ENCODE measurements at places on chromosomes 5 and 9.

- no peak for DNase-seq
Measured at GRCh38 chr5:164012371-164012770, 507.0 kb downstream of the MAT2B start.

DNA sequence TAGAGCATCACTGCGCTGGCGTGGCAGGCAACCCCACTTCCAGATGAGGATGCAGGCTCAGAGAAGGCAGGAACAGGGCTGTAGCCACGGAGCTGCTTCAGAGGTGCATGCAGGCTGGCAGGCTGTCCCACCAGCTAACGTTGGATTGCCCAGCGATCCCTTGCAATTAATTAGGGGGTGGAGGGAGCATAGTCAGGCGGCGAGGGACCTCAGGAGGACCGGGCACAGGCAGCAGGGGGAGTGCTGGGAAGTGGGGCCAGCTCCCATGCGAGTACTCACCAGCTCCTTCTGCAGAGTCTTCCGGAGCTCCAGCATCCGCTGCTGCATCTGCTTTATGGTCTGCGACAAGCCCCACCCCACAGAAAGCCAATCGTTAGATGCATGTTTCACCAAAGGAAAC, 20.3 kb downstream of the ARPC5L start:
- no peak for DNase-seq

- DNase-seq = no peak
Measured at GRCh38 chr9:75855509-75855908, 35.0 kb upstream of the PCSK5 start.

- no peak for DNase-seq
Measured at GRCh38 chr9:19946441-19947109, 157.7 kb upstream of the SLC24A2 start.

- no peak for DNase-seq
Measured at GRCh38 chr9:136592666-136593065, 46.8 kb upstream of the NOTCH1 start.

GRCh38 chr9:132983491-132984201, 5.2 kb downstream of the GFI1B start:
- DNase-seq = no peak

- DNase-seq = no peak
Measured at GRCh38 chr5:2239201-2239910, 356.6 kb upstream of the IRX4 start.

DNA sequence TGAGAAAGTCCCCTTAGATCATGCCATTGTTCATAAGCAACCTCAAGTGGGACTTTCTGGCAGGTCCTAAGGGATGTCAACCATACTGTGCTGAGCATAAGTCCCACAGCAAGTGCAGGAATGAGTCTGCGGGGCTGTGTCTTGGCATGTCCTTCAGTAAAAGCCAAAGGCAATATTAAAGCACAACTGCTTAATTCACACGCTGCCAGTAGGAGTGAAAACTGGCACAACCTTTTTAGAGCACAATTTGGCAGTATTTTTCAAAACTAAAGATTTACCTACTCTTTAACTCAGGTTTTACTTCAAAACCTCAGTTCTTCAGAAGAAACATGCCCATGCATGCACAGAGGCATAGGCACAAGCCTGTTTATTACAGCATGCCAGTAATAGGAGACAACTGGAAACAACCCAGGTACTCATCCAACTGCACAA, 24.4 kb upstream of the SMAD5 start:
- DNase-seq = no peak

- no peak for DNase-seq
Measured at GRCh38 chr9:33942471-33943083, 106.1 kb downstream of the UBAP2 start.

- no peak for DNase-seq
Measured at GRCh38 chr5:157606046-157606445, 30.5 kb upstream of the ADAM19 start.

GRCh38 chr5:74951865-74952264, 85.7 kb upstream of the FAM169A start:
- no peak for DNase-seq

- no peak for DNase-seq
Measured at GRCh38 chr5:154370813-154371212, 75.0 kb upstream of the SAP30L start.

- DNase-seq = no peak
Measured at GRCh38 chr5:178278358-178279023, 45.9 kb upstream of the PHYKPL start.

GRCh38 chr5:158499075-158499891, 600.4 kb downstream of the EBF1 start:
- no peak for DNase-seq

- DNase-seq = no peak
Measured at GRCh38 chr9:83699615-83700014, 8.1 kb downstream of the UBQLN1 start.

GRCh38 chr5:176730815-176731475, 79.4 kb upstream of the UNC5A start:
- no peak for DNase-seq

GRCh38 chr5:111551569-111552275, 39.4 kb upstream of the STARD4 start:
- no peak for DNase-seq

- DNase-seq = no peak
Measured at GRCh38 chr5:68086857-68087256, 128.7 kb upstream of the PIK3R1 start.

GRCh38 chr5:111364992-111365391, 140.8 kb downstream of the CAMK4 start:
- no peak for DNase-seq

- DNase-seq = no peak
Measured at GRCh38 chr9:99356512-99356971, 134.5 kb downstream of the SEC61B start.

DNA sequence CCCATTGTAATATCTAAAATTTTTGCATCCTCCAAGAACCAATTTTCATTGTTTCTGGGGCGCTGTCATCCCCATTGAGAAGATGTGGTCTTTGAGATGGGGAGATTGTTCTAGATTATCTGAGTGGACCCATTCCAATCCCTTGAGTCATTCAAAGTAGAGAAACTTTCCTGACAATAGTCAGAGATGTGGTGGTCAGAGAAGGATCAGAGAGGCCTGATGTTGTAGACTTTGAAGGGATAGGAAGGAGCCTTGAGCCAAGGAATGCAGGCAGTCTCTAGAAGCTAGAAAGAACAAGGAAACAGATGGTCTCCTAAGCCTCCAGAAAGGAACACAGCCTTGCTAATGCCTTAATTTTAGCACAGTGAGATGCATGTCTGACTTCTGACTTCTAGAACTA, 80.4 kb downstream of the TEK start:
- DNase-seq = no peak

- DNase-seq = no peak
Measured at GRCh38 chr9:133563291-133563796, 28.8 kb downstream of the ADAMTSL2 start.

DNA sequence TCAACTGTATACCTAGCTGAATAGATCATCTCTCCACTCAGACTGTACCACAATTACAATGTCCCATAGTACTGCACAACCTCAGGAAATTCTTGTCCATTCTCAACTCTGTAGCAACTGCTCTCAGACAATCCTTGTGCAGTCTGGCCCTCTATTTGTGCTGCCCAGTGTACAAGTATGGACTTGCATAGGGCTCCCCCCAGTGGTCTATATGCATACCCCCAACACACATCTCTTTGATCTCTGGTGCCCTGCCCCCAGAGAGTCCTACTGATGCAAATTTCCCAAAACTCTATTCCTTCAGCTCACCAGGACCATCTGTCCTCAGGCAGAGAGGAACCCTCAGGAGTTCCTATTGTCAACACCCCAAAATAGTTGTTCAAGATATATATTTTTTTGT, 205.3 kb downstream of the SLCO4C1 start:
- no peak for DNase-seq

- no peak for DNase-seq
Measured at GRCh38 chr9:37198039-37198729, 77.8 kb downstream of the ZCCHC7 start.
